ENCODE measurements at places on chromosomes 5 and 9.
A peak's percentile ranks its signal among the peaks of the same experiment; 100 is the strongest.

DNA sequence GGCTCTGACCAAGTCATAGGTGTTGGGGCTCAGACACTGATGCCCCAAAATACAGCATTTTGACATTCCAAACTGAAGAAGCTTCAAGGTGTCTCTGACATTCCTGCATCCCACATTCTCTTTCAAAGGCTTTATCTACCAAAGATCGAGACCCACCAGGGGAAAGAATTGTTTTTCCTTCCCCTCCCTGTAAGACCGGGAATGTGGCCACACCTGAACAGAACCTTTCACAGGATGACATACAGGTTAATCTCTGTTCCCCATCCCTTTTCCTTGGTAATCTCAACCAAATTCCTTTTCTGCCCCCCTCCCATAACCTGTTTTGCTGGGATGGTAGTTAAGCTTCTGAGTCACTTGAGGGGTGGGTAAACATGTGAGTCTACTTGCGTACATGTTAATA is 72.3 kb downstream of the IQGAP2 start:
- no peak for DNase-seq

- no peak for DNase-seq
Measured at GRCh38 chr9:122056484-122056883, 36.6 kb downstream of the TTLL11 start.

GRCh38 chr9:73348471-73348870 is 196.8 kb downstream of the ANXA1 start:
- DNase-seq: no peak

DNA sequence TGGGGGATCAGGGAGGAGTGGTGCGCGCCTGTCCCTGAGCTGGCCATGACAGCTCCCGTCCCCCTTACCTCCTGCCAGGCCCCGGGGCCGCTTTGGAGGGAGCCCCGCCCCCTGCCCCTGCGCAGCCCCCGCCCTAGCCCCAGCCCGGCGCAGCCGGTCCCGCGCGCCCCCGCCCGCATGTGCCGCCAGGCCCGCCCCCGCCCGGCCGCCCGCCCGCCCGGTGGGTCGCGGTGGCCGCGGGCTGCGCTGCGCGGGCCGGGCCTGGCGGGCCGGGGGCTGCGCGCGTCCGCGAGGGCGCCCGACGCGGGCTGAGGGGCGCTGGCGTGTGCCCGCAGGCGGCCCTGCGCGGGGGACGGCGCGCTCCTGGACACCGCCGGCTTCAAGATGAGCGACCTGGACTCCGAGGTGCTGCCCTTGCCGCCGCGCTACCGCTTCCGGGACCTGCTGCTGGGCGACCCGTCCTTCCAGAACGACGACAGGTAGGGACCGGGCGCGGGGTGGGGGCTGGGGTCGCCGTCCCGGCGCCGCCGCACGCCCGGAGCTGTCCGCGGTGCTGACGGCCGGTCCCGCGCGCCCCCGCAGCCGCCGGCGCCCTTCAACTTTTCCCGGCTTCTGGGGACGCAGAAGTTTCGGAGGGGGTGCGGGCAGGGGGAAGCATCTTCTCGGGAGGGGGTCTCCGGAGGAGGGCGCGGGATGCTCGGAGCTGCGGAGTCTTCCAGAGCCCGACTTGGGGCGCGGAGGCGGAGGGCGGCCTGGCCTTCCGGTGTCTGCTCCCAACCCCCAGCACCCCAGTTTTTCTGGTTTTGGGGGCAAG is 12.5 kb downstream of the KCNT1 start:
- DNase-seq: no peak

GRCh38 chr5:165630261-165630778 is 2124.9 kb downstream of the MAT2B start:
- DNase-seq: peak; percentile 13

DNA sequence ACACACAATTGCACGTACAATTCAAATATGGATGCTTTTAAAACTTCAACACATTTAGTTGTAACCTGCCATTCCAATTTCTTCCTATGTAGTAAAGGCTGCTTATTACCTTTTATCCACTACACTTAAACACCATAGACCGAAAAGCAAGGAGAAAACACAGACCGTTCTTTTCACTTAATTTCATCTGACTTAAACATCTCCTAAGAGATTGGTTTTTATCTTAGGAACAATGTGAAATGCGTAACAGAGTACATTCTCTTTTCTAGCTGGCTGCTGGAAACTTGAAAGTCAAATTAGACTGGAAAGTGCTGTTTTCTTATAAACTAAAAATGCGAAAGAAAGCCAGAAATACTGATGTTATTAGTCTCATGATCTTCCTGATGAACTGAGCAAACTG is 241.8 kb downstream of the MLLT3 start:
- DNase-seq: no peak

DNA sequence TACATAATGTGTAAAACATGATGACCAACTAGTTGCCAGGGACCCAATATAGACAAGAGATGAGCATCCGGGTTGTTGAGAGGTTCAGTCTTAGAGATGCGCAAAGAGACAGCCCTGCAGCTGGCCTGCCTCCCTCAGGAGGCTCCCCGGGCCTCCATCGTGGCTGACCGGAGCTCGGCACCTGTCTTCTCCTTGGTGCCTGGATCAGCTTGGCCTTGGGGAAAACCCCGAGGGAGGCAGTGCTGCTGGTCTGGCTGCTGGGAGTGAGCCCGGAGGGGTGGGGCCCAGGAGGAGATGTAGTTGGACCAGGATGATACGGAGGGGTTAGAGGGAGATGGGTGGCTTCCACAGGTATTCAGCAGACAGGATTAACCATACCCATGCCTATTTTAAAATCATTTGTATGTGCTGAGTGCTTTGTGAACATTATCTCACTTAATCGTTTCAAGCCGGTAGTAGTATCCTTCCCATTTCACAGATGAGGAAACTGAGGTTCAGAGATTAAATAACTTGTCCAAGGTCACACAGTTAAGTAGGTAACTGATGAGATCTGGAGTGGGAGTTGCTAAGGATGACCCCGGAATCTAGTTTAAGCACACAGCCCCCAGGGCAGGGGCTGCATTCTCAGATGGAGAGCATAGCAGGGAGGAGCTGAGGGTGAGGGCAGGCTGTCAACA is 173.8 kb downstream of the COL23A1 start:
- no peak for DNase-seq

DNA sequence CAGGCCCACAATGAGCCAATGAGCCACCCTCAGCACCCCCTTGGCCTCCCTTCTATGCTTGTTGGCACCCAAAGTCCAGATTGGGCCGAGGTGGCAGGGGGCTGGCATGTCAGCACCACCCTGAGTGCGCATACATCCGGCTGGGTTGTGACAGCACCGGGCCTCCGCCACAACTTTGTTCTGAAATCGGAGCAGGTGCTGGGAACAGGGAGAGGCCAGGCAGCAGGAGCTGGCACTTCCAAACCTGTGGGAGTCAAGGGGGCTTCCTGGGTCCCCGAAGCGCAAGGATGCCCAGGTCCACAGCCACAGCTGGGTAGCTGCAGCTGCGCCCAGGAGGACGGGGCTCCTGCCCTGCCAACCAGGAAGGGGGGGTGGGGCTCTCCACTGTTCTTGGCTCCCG is 1911.9 kb upstream of the WWC1 start:
- no peak for DNase-seq

- no peak for DNase-seq
Measured at GRCh38 chr5:59791617-59792016, 101.9 kb downstream of the PDE4D start.

DNA sequence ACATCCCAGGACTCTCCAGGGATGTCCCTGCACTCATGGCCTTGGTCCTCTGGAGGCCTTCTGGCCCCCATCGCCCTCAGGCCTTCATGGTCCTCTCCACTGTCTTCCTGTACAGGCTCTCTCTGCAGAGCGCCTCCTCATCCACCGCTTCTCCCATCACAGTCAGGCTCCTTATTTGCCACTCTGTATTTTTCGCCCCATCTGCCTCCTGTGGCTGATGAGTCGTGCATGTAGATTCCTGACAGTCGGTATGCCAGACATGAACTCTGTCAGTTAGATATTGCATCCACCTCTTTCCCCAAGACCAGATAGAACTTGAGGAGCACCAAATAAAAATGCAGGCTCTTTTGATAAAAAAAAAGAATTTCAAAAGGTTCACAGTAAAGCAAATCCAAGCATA is 362.8 kb downstream of the IRX1 start:
- no peak for DNase-seq

DNA sequence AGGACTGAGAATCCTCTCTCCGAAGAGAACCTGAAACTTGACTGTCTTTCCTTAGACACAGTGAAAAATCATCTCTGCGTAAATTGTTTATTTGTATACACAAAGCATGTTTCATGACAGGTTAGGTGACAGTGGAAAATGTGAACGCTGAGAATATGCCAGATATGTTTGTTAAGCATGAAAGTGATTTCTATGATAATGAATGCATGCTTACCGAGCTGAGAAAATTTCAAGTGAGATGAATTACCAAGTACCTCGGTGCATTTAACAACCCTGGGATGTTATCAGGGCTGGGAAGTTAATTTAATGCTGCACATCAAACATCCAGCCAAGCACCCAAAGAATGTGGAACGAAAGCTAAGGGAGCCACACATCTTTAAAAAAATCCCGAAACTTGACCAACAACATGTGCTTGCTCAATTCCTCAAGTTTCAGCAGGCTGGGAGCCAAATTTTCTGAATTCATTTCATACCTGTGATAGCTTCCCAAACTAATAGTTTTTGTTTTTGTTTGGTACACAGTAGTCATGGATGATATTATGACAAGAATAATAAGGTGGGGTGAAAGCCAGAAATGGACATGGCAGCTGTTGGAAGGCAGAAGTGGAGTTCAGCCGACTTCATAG is 336.9 kb downstream of the ARHGEF28 start:
- DNase-seq: no peak

DNA sequence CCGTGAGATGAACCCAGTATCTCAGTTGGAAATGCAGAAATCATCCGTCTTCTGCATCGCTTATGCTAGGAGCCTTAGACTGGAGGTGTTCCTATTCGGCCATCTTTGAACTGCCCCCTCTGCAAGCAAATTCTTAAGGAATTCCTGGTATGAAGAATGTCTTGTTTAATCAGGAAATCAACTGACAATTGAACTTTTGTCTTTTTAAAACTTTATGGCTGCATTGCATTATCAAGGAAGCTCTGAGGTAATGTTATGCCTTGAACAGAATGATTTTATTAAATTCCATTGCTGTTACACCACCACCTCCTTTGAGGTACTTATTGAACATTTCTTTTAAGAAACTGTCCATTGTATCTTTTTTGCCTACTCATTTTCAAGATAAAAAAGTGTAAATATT is 1915.7 kb upstream of the CDH9 start:
- no peak for DNase-seq

GRCh38 chr9:135647884-135648283 is 8.5 kb upstream of the GLT6D1 start:
- DNase-seq: no peak

DNA sequence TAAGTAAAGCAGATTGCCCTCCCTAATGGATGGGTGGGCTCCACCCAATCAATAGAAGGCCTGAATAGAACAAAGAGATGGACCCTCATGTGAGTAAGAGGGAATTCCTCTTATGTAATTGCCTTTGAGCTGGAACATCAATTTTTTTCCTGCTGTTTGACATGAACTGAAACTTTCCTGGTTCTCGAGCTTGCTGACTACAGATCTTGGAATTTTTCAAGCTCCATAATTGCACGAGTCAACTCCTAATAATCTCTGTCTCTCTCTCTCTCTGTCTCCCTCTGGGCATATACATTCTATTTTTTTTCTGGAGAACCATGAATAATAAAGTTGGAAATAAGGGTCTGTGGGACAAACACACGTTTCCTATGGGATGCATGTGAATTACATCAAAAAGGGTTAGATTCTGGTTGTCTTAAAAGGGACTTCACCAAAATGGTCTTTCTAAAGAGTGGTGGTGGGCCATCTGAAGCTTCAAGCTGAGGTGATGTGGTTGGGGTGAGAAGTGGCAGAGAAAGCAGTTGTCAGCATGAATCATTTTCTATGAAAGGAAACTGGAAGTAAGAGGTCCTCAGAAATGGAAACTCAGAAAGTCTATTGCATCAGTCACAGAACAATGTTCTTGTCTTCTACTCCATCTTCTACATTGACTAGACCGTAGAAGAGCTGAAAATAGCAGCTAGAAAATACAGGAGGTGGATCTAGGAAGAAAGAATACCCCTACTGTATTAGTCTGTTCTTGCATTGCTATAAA is 47.0 kb upstream of the HOMER1 start:
- no peak for DNase-seq

DNA sequence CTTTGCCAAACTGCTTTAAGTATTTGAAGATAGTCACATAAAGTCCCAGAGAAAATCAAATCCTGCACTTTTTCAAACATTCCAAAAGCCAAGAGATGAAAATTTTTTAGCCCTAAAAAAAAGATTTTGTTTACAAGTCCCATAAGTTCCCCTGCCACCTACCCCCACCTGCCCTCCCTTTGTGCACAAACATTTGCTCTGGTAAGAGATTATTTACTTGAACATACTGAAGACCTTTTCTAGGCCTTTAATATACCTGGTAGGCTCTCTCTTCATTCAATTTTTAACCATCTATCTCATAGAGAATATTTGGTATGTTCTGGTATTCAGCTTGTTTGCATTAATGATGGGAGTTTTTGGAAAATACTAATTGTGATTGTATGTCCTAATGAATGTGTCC is 50.3 kb downstream of the MEGF9 start:
- DNase-seq: no peak

DNA sequence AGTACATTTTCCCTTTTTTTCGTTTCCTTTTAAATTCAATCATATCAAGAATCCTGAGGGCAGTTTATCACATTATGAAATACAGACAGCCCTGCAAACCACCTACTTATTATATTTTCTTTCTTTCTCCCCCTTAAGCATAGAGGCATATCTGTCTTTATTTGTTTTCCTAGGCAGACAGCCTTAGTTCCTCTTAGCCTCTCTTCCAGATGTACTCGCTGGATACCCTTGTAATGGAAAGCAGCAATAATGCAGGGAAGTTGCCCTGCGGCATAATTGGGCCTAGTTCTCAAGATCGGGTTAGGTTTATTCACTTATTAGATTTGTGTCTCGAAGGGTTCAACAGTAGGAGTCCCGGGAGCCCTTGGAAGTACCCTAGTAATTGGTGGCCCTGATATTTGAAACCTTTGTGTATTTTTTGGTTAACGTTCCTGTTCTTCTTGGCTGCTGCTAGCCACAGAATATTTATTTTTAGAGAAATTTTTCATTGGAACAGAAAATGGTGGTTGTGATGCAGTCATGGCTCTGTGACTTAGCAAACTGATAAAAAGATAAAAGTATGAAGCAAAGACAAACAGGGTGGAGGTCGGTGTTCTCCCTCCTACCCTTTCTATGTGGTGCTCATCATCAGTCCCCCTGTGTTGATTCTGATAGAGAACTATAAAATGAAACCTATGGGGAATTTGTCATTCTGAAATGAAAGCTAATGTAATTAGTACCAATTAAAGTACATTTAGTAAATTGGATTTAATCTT is 6.4 kb downstream of the TLE4 start:
- DNase-seq: peak; percentile 22

Data from CD4-positive, alpha-beta T cell treated with Interleukin-4 for 4 hours (primary cell).